A549 treated with RU486 at 1 μM for 4 hours (cell line): ENCODE measurements at places on chromosomes 12 and 14. TPM values are rescaled to one million over a fixed set of nuclear protein-coding genes. Genes with fewer than 3 reads are reported as not detected.

The SLC17A8 gene
- 0.02 TPM in 1 of 5 replicates, not detected in the others for total RNA-seq

The CLEC12A gene
- not detected in 5 replicates for total RNA-seq

The IFNG-AS1 gene
- not detected in 5 replicates for total RNA-seq

The POTEM gene
- total RNA-seq: not detected in 5 replicates

The RGS6 gene
- not detected in 5 replicates for total RNA-seq

The HOXC13 gene
- total RNA-seq: 7.7 to 14.1 TPM (median 9.8 TPM) in 5 replicates

The KRT78 gene
- total RNA-seq: 0.08 TPM in 1 of 5 replicates, not detected in the others

The KRT2 gene
- 0.05 TPM in 1 of 5 replicates, not detected in the others for total RNA-seq

The CD9 gene
- total RNA-seq: 212 to 269 TPM (median 254 TPM) in 5 replicates

The FAM222A gene
- total RNA-seq: 3.8 to 7.3 TPM (median 5.8 TPM) in 5 replicates

The CMTM5 gene
- not detected in 5 replicates for total RNA-seq

The KLHL33 gene
- total RNA-seq: not detected in 5 replicates

The SLC16A7 gene
- total RNA-seq: 0.07 to 0.21 TPM (median 0.16 TPM) in 5 replicates

The SDR9C7 gene
- not detected in 5 replicates for total RNA-seq

The MYH6 gene
- total RNA-seq: not detected in 5 replicates

The SMOC1 gene
- total RNA-seq: 14.7 to 23.3 TPM (median 18.8 TPM) in 5 replicates

The C12orf60 gene
- total RNA-seq: 0.95 to 1.9 TPM (median 1.7 TPM) in 5 replicates

The JPH4 gene
- total RNA-seq: 0.03 TPM in 3 of 5 replicates, not detected in the others

The RND1 gene
- total RNA-seq: 14.4 to 21.8 TPM (median 15.8 TPM) in 5 replicates

The RERGL gene
- total RNA-seq: not detected in 5 replicates

The KLHDC1 gene
- 0.17 to 0.76 TPM (median 0.36 TPM) in 5 replicates for total RNA-seq

The PLBD1 gene
- total RNA-seq: 3.8 to 5.3 TPM (median 4.2 TPM) in 5 replicates

The CRADD gene
- total RNA-seq: 10.3 to 18.2 TPM (median 10.7 TPM) in 5 replicates

The NANOG gene
- not detected in 5 replicates for total RNA-seq

The MMP19 gene
- total RNA-seq: 0.13 to 4.5 TPM (median 0.17 TPM) in 5 replicates

The WSB2 gene
- total RNA-seq: 71.8 to 81.1 TPM (median 75.6 TPM) in 5 replicates

The FAR2 gene
- total RNA-seq: 0.38 TPM in 1 of 5 replicates, not detected in the others

The KLRD1 gene
- total RNA-seq: not detected in 5 replicates

The MMP17 gene
- 5.9 to 12.4 TPM (median 12.2 TPM) in 5 replicates for total RNA-seq

The IL22 gene
- not detected in 5 replicates for total RNA-seq

The CLEC2D gene
- total RNA-seq: 0.46 to 1.1 TPM (median 0.63 TPM) in 5 replicates

The GOLGA5 gene
- 20.0 to 31.1 TPM (median 26.8 TPM) in 5 replicates for total RNA-seq

The LAG3 gene
- total RNA-seq: 0.69 to 1.6 TPM (median 1.3 TPM) in 5 replicates

The TRIM9 gene
- total RNA-seq: 6.9 to 10.7 TPM (median 9.6 TPM) in 5 replicates

The HOXC6 gene
- 4.2 to 5.4 TPM (median 4.5 TPM) in 5 replicates for total RNA-seq

The ITPK1 gene
- total RNA-seq: 41.0 to 53.7 TPM (median 48.2 TPM) in 5 replicates

The GDF3 gene
- not detected in 5 replicates for total RNA-seq

The PKP2 gene
- 1.8 to 3.2 TPM (median 2.4 TPM) in 5 replicates for total RNA-seq

The RILPL1 gene
- total RNA-seq: 8.6 to 14.3 TPM (median 14.2 TPM) in 5 replicates

The TDRD9 gene
- not detected in 5 replicates for total RNA-seq

The GALNT16 gene
- 2.2 to 4.3 TPM (median 3.8 TPM) in 5 replicates for total RNA-seq

The FOXG1 gene
- total RNA-seq: 0.05 to 0.17 TPM (median 0.13 TPM) in 5 replicates
